Epithelial cell of alveolus of lung (primary cell): ENCODE measurements at places on chromosomes 7 and 10. TPM values are rescaled to one million over a fixed set of nuclear protein-coding genes. Genes with fewer than 3 reads are reported as not detected.

The BICC1 gene
- total RNA-seq: 19.1 and 37.6 TPM in 2 replicates

The GATA3 gene
- total RNA-seq: 0.08 and 0.26 TPM in 2 replicates

The POLR3A gene
- total RNA-seq: 16.1 and 17.5 TPM in 2 replicates

The GPR15LG gene
- total RNA-seq: not detected in 2 replicates

The PRKRIP1 gene
- 15.4 and 22.0 TPM in 2 replicates for total RNA-seq

The NXPH1 gene
- not detected in 2 replicates for total RNA-seq
